ENCODE measurements at places on chromosomes 1 and 21.

DNA sequence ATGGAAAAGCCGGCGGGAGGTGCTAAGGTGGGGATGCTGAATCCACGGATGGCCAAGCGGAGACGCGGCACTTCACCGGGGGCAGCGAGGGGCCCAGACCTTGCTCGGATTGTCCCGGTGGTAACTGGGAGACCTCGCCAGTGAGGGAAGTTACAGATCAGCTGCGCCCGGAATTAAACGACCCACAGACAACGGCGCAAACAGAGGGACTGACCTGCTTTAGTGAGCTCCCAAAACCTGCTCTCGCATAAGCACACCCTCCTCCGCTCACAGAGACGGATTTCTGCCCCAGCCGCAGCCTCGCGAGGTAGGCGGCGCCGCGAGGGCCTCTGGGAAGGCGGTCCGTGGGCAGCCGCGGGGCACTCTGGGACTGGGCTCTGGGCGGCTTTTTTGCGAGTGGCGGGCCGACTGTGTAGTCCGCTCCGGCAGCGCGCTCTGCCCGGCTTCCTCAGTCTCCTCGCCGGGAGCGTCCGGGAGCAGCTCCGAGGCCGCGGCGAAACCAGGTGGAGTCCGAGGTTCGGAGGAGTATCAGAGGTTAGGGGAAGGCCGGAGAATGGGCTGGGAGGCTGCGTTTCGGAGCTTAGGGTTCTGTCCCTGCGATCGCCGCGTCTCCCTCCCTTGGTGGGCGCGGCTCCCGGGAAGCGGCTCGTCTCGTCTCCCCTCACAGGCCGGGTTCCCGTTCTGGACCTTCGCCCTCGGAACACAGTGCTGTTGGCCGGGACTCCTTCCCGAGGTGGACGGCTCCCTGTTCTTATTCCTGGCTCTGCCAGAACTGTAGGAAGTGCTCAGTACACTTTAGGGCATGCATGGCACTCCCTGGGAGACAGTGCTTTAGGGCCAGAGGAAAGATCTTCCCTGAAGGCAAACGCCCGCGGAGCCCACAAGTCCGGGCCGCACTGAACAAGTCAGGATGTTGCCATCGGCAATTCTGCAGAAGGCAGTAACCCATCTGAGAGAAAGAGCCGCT lies at the start of gene EXO5:
TSS of gene EXO5 (plus strand) at position 393 of the 967 bp plus-strand sequence. CDS start 5,778 bp downstream, outside the sequence.
- peak; percentile 55 for DNase-seq

GRCh38 chr1:162951553-162952315 lies 90.8 kb upstream of the CCDC190 start:
- DNase-seq, result no peak

GRCh38 chr1:55957276-55957675 lies 622.1 kb downstream of the PLPP3 start:
- DNase-seq, result no peak

- no peak for DNase-seq
Measured at GRCh38 chr1:171850651-171851350, 9.5 kb downstream of the DNM3 start.

DNA sequence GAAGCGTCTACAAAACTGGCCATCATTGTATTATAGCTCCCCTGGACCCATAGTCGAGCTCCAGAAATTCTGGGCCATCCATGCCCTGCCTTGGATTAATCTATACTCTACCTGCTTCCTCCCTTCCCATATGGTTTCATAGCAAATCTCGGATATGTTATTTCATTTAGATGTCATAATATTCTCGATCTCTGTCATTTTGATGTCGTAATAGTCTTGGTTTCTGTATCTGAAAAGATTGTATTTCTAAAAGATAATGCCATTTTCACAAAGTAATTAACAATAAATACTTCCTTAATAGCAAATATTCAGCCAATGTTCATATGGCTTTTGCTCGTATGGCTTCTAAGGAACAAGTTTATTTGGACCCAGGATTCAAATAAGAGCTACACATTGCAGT lies 35.1 kb downstream of the DIP2A start:
- DNase-seq, result no peak

DNA sequence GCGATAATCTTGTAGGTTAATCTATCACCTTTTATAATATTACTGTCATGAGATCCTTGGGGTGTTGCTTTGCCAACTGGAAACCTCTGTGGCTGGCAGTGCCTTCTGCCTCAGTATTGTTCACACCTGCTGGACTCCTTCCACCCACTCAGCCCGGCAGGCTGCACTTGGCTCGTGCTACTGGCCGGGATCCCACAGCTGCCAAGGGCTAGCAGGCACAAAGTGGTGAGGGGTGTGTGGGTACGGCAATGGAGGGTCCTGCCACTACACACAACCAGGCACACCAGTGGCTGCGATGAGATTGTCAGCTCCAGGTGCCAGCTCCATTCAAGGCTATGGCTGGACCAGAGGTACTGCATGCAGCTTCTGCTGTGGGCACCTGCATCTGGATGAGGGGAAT lies 191.2 kb upstream of the LYPLAL1 start:
- no peak for DNase-seq

DNA sequence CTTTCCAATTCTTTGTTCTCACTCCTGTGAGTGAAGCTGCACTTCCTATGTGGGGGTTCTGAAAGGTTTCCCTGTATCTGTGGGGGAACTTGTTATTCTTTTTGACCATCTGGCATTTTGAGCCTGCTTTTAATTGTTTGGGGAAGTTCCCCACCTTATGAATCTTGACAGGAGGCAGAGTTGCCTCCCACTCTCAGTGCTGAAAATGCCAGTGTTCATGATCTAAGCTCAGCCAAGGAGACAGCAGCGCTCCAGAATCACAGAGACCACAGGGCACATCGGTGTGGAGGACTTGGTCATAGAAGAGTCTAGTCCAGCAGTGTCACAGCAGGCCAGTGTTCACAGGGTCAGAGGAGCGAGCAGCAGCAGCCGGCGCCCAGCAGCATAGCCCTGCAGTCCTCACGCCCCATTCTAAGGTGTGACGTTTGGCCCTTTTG lies 63.8 kb upstream of the PRDX6 start:
- DNase-seq, result no peak

DNA sequence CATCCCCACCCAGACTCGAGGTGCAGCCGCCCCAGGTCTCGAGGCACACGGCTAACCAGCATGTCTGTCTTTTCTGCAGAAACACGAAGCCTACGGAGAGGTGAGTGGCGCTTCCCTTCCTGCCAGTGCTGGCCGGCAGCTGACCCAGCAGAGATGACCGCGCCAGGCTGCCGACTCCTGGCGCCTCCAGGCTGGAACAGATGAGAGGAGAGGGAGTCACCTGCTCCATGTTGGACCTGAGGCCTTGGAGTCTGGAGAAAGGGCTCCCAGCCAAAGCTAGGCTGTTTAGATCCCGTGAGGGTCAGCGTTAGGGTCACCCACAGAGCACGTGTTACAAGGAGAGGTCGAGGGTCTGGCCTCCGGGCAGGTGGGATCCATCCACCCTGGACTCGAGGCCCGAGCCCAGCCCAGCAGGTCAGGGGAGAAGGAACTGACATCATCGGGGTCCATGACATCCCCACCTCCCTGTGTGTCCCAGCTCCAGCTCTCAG lies 14.9 kb downstream of the COL6A2 start:
- DNase-seq, result no peak

- DNase-seq, result no peak
Measured at GRCh38 chr21:25987531-25987930, 183.0 kb downstream of the APP start.

GRCh38 chr1:174352117-174352516 lies 95.6 kb upstream of the GPR52 start:
- DNase-seq, result no peak

DNA sequence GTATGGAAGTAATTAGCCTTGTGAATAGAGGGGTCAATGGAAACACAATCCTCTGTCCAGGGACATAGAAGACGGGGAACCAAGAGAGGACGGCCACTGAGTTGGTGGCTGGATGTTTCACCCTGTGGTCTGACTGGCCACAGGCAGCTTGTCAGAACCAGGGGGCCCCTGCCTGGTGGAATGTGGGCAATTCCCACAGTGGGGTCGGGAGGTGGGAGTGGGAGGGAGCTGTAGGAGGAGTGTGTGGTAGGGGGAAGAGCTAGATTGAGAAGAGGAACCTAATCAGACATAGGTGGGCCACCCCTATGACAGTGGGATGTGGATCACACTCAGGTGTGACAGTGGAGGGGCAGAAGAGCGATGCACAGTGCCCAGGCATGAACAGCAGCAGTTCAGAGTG lies 31.3 kb downstream of the TRIM62 start:
- no peak for DNase-seq

GRCh38 chr1:45530632-45531135 lies 9.0 kb upstream of the PRDX1 start:
- DNase-seq, result no peak

GRCh38 chr1:26288311-26288941 lies 8.5 kb downstream of the SH3BGRL3 start:
- peak; percentile 39 for DNase-seq

- no peak for DNase-seq
Measured at GRCh38 chr1:227947386-227947675, 401 bp downstream of the WNT9A start.

DNA sequence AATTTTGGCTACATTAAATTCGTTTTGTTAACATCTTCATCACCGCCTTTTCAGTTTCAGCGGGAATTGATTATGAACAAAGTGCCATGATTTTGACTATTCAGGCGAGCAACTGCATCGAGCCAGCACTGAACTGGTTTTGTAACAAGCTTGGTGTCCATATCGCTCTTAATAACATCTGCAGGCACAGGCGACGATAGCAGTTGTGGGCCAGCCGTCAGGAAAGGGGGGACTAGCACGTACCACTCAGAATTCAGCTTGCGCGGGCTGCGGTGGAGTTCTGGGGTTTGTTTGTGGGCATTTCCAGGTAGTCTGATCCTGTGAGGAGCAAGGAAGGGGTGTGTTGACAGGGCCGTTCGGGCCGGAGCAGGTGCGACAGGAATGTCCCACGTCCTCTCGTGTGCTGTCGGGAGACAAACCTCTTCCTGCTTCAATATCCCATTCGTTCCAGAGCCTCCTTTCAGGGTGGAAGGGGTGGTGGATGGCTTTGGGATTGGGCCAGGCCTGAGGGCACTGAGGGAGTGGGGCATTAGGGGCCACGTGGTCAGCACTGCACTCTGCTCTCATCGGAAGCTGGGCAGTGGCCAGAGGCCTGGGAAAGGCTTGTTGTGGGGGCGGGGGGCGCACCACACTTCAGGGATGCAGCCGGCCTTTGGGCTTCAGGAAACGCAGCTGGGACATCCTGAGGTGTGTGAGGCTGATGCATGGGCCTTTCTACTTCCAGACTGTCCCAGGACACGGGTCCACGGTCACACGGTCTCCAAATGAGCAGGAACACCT lies 39.1 kb downstream of the SKI start:
- no peak for DNase-seq

- DNase-seq, result no peak
Measured at GRCh38 chr21:25837533-25838265, 102.9 kb downstream of the GABPA start.

- no peak for DNase-seq
Measured at GRCh38 chr21:36430841-36431240, 45.6 kb downstream of the CHAF1B start.

DNA sequence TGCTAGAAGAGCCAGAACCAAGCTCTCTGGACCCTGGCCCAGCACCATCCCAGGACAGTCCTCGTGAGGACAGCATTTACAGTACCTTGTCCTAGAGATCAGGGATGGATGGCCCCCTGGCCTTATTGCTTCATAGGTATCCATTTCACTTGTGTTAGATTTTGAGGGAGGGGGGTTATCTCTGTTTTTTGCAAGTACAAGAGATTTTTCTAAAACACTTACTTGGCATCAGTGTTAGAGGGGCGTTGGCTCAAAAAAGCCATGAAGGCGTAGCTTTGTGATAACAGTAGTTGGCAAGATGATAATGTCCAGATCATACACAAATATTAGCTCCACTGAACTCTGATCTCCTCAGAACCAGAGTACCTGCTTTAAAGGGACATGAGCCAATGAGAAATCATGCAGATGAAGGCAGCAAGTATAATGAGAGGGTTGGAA lies 5.8 kb upstream of the ATP1B1 start:
- no peak for DNase-seq

GRCh38 chr1:230291731-230292620 lies 134.2 kb downstream of the PGBD5 start:
- DNase-seq, result no peak

GRCh38 chr1:94398356-94398755 lies 19.8 kb upstream of the ABCD3 start:
- DNase-seq, result no peak

- DNase-seq, result no peak
Measured at GRCh38 chr21:33414926-33415325, 11.7 kb downstream of the IFNGR2 start.

DNA sequence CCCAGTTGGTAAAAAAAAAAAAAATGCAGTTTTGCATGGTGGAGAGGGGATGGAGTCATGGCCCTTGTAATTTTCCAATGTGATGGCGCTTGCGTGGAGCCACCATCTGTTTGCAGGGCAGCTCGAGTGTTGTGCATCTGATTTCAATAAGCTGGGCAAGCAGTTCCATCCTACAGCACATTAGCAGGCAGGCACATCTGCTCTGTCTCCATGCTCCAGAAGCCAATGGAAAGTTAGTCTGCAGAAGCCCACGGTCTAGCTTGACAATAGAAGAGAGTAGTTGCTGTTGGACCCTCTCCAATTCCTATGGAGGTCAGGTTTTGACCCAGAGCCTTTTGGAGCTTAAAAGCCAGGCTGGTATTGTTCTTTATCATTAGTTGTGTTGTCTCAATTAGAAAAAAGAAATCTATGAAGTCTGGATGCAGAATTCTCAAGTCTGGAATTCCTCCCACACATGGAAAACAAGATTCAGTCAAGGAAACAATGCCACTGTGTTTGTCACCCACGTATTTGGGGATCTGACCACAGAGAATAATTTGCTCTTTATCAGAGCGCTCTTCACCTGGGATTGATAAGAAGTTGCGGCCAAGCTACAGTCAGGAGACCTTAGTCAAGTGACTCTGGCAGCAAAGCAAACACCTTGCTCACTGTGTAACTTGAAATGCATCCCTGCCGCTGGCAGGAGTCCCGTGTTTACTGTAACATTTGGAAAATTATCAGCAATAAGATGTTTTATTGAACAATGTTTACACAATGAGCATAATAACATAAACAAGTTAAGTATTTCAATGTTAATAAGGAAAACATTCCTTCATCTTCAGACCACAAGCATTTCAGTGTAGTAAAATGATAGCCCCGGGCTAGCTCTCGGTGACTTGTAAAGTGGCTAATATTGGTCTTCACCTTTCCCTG lies 20.7 kb downstream of the NGF start:
- no peak for DNase-seq

GRCh38 chr1:65164633-65165032 lies 16.6 kb downstream of the AK4 start:
- no peak for DNase-seq

Measured in stimulated activated CD8-positive, alpha-beta memory T cell treated with anti-CD3 and anti-CD28 coated beads, Interleukin-4, amount 100 ng/mL, for 1 hour (primary cell).